ENCODE measurements at places on chromosomes 4 and X.

- DNase-seq = no peak
Observed at GRCh38 chrX:19343085-19343534, 617 bp upstream of the PDHA1 start.

GRCh38 chr4:158578476-158578875 lies 56.8 kb downstream of the RXFP1 start:
- no peak for DNase-seq

GRCh38 chr4:87118826-87119225 lies 101.6 kb downstream of the KLHL8 start:
- no peak for DNase-seq

GRCh38 chr4:8435656-8436121 lies 4.8 kb downstream of the ACOX3 start:
- DNase-seq = peak; percentile 41

- DNase-seq = no peak
Observed at GRCh38 chrX:141989134-141989533, 85.4 kb downstream of the MAGEC1 start.

DNA sequence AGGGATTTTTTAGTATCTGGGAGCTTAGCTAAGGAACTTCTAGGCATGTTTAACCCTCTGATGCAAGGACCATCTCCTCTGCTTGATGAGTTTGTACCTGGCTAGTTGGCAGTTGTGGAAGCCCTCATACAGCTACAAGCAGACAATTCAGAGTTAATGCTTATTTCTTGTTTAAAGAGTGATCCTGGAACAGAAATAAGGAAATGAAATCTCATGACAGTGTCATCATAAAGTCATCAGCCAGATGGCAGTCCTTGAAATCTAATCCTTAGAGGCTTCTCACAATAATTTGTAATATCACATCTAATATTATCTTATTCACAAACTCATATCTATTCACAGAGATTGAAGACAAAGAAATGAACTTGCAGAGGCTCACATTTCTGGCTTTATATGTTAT lies 581.6 kb upstream of the FTHL17 start:
- DNase-seq = no peak
